ENCODE measurements at places on chromosomes 1 and 21.

GRCh38 chr21:27426196-27426595, 459.3 kb upstream of the ADAMTS5 start:
- DNase-seq = peak; percentile 19

GRCh38 chr21:45325206-45326168, 37.8 kb upstream of the POFUT2 start:
- no peak for DNase-seq

DNA sequence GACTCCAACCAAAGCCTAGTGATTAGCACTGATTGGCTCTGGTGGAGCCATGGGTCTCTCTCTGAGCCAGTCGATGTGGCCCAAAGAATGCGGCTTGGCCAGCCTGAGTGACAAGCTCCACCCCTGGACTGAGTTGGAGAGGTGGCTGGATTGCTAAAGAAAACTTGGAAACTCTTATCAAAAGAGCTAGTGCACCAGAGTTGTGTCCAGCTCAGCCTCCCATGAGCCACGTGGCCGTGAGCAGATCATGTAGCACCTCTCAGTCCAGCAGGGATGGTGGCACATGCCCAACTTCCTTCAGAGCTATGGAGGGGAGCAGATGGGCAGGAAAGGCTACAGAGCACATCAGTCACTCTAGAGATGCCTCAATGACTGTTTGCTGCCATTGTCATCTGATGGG, 142.8 kb upstream of the VAMP3 start:
- no peak for DNase-seq

- no peak for DNase-seq
Observed at GRCh38 chr21:45448810-45449657, 44.1 kb downstream of the COL18A1 start.

- DNase-seq = no peak
Observed at GRCh38 chr1:57229998-57230397, 193.9 kb downstream of the DAB1 start.

- DNase-seq = peak; percentile 53
Observed at GRCh38 chr1:51423073-51423821, 92.9 kb upstream of the TTC39A start.

- DNase-seq = peak; percentile 94
Observed at GRCh38 chr21:28805885-28806284, 186.8 kb downstream of the LTN1 start.

- DNase-seq = no peak
Observed at GRCh38 chr1:67834246-67834877, 1.1 kb upstream of the GNG12 start.

DNA sequence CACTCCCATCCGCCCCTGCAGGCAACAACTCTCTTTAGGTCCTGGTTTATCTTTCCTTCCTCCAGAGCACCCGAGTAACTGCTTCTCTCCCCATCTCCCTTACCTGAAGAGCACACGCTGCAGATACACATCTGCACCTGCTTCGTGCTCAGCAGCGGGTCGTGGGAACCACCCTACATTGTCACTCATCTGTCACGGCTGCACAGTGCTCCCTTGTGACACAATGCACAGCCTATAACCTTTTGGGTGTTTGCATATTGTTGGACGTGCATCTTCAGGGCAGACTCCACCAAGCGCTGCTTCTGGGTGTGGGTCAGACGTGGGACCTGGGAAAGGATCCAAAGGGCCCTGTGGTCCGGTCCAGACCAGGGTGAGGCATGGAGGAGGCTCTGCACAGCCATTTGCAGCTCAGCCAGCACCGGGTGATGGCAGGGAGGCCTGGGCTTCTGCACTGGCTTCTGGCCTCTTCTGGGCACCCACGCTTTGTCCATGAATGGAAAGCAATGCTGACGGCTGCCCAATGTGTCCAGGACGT, 42.5 kb downstream of the WDR4 start:
- no peak for DNase-seq

GRCh38 chr1:164733734-164734133, 174.8 kb downstream of the PBX1 start:
- DNase-seq = no peak

DNA sequence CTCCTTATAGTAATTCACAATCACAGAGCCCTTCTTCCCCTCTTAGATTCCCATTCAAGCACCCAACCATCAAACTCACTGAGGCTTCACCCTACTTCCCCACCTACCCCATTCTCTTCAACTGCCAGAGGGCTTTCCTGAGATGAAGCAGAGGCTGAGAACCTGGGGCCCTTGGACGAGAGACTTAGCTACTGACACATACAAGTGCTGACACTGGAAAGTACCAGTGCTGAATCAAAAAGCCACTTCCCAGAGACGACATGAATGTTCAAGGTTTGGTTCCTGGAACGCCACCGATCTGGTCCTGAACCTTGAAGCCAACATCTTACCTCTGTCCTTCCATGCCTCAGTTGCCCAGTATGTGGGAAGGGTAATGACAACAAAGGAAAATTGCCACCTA, 16.6 kb upstream of the RAP1A start:
- DNase-seq = no peak

DNA sequence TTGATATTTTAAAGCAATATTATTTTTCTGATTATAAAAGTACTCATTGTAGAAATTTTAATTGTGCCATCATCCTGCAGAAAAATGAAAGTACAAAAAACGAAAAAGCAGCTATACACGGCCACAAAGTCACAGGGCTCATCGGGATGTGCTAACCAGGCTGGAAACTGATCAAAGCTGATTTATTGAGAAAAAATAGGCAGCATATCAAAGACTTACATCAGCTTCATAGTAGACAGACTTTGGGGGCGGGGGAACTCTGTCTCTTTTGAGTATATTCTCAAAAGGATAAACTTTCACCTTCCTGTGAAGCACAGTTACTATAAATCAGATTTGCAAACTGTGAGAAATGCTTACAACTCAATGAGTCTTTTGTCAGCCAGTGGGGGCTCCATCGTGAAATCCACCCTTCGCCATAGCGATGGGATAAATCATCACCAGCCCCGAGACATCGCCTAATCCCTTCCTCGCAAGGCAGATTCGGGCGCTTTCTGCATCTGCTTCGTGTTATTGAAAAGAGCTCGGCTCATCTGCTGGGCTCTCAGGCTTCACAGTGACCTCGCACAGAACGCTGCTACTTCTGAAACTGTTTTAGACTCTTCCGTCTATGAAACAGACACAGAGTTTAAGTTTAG, 69.2 kb upstream of the ERG start:
- peak; percentile 63 for DNase-seq

GRCh38 chr1:205458777-205459566, 3.1 kb upstream of the BLACAT1 start:
- peak; percentile 71 for DNase-seq

DNA sequence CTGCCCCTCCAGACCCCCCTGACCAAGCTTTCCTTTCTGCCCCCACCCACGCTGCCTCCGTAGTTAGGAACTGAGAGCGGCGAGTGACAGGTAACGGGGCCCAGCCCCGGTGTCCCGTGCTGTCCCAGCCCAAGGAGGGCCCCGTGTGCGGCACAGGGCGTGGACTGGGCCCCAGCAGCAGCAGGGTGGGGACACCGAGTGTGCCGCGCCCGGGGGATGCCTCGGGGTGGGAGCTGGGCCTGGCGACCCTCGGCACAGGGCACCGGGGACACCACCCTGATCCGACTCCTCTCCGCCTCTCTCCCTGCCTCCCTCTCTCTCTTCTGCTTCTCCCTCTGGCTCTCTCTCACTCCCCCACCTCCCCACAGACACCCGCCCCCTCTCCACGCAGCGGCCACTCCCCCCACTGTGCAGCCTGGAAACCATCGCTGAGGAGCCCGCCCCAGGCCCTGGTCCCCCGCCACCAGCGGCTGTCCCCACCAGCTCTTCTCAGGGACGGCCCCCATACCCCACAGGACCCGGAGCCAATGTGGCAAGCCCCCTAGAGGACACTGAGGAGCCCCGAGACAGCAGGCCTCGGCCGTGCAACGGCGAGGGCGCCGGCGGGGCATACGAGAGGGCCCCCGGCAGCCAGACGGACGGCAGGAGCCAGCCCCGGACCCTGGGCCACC, 22.7 kb downstream of the PANK4 start:
- DNase-seq = no peak

Measured in EH (cell line).